CD8-positive, alpha-beta memory T cell (primary cell): ENCODE measurements at places on chromosomes 2 and 18.

DNA sequence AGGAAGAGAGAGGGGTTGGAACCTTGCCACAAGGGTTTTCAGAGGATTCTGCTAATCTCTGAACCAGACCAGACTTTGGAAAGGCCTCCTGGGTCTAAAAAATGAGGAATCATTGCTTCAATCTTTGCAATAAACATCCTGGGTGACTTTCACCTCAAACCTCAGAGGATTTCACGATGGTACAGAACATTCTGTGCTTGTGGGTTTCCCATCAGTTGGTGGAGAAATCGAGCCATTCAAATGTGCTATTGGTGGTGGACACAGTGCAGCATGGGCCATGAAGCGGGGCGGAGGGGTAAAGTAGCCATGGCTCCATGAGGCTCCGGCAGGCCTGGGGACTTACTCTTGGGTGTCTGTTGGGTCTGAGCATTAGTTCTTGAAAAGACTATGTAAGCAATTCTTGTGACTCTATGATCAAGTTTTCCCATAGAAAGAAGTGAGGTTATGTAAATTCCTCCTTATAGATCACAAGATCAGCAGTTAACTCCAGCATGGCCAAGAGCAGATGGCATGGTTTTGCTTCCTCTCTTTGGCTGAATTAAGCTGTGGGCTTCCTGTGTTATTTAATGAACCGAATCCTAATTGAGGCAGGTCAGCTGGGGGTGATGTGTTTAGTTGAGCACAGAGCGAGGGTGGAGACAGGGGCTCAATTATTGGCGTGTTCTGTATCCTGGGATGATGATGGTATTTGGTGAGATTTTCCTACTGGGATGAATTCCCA is 1.9 kb upstream of the IL1R2 start:
- no peak for DNase-seq

DNA sequence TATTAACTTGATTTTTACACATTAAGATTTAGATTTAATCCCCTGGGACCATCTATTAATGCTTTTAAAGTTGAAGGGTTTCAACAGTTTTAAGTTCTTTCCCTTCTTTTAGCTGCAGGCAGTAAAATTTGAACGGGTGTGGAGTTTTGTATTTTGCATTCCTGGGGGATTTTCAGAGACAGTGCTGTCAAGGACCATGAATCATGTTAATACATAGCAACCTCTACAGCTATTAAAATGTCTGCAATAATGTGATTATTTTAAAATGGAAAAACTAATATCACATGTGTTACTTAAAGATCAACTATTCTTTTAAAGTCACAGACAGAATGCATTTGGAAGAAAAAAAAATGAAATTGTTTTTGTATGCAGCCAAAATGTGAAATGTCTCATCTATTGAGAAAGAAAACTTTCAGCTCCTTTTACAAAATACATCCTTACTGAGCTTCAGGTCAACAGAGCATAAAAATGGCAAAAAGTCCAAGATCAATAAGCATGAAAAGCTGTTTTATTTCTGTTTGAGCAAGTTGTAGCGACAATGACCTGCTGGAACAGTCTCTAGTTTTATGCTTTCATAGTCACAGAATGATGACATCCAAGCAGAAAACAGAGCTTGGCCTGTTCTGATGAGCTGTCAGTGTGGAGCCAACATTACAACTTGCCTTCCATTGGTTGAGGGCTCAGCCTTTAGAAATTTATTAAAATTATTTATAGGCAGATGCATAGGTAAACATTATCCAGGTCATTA is 21.6 kb upstream of the ZNF521 start:
- DNase-seq = no peak

- DNase-seq = no peak
Measured at GRCh38 chr2:199973703-199974102, 18.3 kb downstream of the MAIP1 start.

DNA sequence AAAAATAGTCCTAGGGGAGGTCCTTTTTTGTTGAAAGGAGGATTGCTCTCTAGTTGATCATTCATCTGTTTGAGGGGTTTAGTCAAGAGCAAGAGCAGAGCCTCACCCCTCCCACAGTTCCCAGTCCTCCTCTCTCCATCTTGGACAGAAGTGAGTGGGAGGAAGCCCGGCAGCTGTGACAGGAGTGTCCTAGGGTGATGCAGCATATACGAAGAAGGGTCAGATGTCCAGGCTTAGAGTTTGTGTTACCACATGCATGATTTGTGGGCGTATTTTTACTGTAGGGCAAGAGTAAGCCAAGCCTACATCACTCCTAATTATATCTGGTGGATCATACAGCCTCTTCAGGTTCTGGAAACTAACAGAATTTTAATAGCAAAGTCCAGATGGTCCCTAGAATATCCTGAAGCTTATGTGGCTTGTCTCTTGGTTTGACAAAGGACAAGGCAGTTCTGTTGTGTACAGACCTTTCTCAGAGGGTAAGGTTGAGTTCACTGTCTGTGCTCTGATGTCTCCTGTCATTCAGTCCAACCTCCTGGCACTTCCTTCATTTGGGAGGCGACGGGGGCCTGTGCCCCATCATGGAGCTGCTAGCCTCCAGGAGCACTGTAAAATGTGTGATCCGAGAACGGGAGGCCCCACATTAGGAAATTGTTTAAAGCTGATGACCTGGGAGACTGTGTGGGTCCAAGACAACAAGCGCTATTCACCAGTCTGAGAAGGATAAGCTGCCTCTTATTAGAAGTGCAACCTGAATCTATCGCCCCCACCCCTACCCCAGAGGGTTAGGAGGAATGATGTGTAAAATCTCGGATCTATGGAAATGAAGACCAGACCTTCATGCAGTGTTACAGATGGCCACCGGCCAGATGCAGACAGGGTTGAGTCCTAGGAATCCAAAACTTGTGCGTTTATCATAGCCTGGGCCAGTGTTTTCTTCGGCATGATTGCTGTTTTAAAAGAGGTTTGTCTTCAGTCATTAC is 6.9 kb downstream of the CEP68 start:
- no peak for DNase-seq

DNA sequence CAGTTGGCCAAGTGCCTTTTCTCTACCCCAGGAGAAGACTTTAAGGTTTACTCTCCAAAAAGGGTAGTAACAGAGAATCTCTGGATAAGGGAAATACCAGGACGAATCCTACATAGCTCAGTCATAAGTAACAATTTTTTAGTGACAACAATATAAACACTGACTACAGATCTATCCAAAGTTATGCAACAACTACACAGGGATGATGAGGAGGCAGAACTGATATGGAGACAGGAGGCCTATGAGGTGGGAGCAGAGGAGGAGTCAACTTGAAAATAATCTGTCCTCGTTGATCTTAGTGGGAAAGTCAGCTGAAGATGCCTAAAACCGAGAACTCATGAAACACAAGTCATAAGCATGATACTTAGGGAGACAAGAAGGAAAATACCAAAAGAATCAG is 40.2 kb downstream of the SLC35F5 start:
- no peak for DNase-seq

DNA sequence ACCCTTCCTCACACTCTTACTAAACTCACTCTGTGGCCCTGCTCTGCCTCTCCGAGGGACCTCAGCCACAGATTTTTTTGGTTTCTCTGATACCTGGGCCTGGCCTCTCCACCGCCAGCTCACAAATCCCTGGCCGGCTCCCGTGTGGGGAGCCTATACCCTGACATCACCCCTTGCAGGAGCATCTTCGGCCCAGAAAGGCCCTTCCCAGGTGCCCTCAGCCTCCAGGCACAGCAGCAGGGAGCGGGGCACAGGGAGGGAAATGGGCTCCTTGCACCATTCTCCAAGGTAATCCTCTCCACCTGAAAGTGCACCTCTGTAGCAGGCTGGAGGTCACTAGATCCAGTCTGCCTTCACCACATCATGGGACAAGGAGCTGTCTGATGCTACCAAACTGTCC is 43.2 kb downstream of the CRACDL start:
- no peak for DNase-seq

DNA sequence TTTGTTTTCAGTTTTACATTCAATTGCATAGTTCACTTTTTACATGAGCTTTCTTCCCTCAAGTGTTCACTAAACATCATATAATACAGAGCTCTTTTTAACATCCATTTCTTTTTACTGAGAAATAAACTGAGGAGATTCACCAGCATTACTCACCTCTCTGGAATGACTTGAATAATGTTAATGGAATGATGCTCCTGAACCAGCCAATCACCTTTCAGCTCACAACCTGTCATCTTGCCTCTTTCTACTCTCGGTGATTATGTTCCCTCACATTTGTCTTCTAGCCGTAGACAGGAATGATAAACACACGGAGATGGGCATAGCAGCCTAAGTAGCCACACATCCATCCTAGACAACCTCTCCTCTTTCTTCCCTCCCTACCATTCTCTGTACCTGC is 301.7 kb downstream of the PAX3 start:
- no peak for DNase-seq

GRCh38 chr2:203799908-203800307 is 67.7 kb upstream of the CTLA4 start:
- no peak for DNase-seq

- DNase-seq = no peak
Measured at GRCh38 chr2:101736861-101737291, 39.4 kb downstream of the MAP4K4 start.

GRCh38 chr18:55635439-55635838 is 47.4 kb upstream of the TCF4 start:
- DNase-seq = no peak

DNA sequence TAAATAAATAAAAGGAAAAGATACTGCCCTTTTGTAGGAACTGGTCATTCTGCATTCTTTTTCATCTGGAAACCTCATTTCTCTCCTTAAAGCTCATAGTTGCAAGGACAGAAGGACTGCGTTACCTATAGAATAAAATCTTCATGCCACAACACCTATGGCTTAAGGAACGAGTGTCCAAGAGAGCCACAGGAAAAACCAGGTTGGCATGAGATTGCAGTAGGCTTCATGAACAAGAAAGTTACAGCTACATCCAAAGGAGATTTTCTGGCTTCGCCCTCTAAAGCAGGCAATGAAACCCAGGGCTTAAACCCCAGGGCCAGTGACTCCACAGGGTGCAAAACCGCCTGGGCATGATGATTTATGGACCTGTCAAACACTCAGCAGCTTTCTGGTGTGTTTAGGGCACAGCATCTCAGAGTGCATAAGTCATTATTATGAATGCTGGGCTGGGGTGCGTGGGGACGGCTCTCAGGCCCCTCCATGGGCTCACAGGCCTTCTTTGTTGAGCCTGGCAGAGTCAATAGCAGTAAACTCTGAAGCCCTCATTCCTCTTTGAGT is 30.7 kb upstream of the PIEZO2 start:
- DNase-seq = no peak

GRCh38 chr2:242085941-242086621 is 216.6 kb downstream of the RTP5 start:
- no peak for DNase-seq

GRCh38 chr2:152492131-152492530 is 157.2 kb downstream of the FMNL2 start:
- no peak for DNase-seq

DNA sequence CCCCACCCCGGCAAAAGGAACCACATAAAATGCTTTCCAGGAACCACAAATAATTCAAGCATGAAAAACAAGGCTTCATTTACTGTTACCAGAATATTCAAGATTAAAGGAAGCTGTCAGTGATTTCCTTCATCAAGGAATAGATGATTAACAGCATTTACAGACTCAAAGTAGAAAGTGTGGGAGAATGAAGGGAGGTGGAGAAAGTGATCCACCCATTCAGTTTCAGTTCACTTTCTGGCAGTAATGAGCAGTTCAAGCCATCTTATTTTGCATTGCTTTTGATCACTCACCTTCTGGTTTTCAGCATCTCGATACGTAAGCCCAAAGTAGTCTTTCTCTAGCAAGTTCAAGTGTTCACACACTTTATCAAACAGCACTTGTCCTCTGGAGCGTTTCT is 99.0 kb downstream of the EPB41L3 start:
- no peak for DNase-seq

GRCh38 chr2:230910546-230911177 is 14.4 kb downstream of the GPR55 start:
- no peak for DNase-seq

DNA sequence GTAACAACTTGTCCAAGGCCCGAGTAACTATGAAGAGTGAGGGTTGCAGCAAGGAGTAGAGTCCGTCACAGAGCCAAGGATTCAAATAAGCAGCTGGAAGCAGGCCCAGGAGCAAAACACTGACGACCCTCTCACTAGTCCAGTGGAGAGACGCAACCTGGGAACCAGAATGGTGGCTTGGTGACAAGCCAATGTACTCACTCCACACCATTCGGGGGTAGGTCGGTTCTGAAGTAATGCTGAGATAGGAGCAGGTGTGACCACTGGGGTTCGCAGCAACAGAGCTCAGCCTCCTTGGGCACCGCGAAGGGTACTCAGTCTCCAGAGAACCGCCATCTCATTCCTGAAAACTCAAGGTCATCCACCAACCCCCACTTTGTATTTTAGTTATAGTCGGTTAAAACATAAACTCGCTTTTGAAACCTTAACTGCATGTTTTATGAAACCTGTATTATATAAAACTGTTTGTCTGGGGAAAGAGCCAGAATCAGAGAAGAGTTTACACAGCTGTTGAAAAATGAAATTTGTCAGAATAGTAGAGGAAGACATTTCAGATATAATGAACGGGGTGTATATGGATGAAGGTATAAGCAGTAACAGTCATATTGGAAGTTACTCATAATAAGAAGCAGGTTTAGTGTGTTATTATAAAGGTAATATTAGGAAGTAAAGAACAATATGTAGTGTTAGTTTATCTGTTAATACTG is 8.6 kb downstream of the ANKRD62 start:
- no peak for DNase-seq

- no peak for DNase-seq
Measured at GRCh38 chr2:240389302-240389805, 46.1 kb upstream of the GPC1 start.

- peak; percentile 45 for DNase-seq
Measured at GRCh38 chr2:240021488-240022104, 3.5 kb downstream of the NDUFA10 start.

DNA sequence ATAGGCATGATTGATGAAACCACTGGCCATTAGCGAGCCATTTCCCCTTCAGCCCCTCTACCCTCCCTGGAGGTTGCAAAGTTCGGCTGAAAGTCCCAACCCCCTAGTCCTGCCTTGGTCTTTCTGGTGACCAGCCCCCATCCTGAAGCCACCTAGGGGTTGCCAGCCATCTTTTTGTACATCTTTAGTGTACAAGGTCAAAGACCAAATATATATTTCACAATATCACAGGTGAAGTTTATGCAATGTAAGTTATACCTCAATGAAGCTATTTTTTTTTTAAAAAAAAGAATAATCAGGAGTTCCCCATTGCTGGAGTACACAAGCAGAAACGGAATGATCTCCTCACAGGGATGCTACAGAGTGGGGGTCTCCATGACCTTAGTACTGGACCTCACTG is 31.3 kb downstream of the OSBPL1A start:
- DNase-seq = no peak

DNA sequence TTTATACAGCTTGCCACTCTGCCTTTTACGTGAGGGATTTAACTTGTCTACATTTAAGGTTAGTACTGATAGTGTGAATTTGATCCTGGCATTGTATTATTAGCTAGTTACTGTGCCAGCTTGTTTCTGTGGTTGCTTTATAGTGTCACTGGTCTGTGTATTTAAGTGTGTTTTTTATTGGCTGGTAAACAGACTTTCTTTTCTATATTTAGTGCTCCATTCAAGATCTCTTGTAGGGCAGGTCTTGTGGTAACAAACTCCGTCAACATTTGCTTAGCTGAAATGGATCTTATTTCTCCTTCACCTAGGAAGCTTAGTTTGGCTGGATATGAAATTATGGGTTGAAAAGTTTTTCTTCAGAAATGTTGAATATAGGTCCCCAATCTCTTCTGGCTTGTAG is 1971.0 kb upstream of the LRRTM1 start:
- DNase-seq = no peak
